ENCODE measurements at places on chromosomes 11 and 22. TPM values are rescaled to one million over a fixed set of nuclear protein-coding genes. Genes with fewer than 3 reads are reported as not detected.

MOGAT2 gene
- not detected for total RNA-seq

SGSM1 gene
- 0.18 TPM for total RNA-seq

KRTAP5-7 gene
- 0.25 TPM for total RNA-seq

SOX10 gene
- not detected for total RNA-seq

OR51E2 gene
- not detected for total RNA-seq

LARGE2 gene
- 0.36 TPM for total RNA-seq

ART1 gene
- total RNA-seq, result not detected

MRGPRF gene
- total RNA-seq, result not detected

FAM180B gene
- 0.18 TPM for total RNA-seq

TBX1 gene
- 0.36 TPM for total RNA-seq

Measured in T-helper 2 cell treated with Interferon-gamma antibody and Interleukin-4, amounts not matched to agents 100 ng/mL and 5 ng/mL, for 36 hours (primary cell).